Activated T-helper 1 cell treated with Interleukin-2 at 50 U/mL for 16 hours (primary cell): ENCODE measurements at places on chromosomes 3 and 15.

GRCh38 chr3:56917361-56918110, 115.8 kb upstream of the ARHGEF3 start:
- no peak for DNase-seq

DNA sequence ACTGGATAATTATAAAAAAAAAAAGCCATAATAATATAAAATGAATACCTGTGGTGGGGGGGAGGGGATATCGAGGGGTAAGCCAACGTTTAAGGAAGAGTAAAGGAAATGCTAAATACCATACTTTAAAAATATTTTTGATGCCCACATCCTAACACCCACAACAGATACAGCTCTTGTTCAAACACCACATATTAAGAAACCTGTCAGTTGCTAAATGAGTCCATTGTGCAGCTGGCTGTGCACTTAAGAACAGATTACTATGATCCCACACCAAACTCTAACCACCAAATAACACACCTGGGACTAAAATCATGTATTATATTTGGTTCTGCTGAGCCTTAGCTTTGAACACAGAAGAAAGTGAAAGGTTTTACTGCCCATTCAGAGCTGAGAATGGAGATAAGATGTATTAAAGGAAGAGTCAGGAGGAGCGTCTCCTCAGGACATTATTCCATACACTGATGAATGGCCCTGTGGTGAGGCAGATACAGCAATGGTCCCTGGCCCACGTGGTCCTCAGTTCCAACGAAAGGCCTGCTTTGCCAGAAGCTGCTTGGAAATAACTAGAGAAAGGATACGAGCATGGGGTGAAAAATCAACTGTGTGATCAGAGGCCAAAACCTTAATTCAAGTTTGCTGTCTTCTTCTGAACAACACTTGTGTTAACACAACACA, 515.4 kb downstream of the FOXP1 start:
- DNase-seq = no peak

DNA sequence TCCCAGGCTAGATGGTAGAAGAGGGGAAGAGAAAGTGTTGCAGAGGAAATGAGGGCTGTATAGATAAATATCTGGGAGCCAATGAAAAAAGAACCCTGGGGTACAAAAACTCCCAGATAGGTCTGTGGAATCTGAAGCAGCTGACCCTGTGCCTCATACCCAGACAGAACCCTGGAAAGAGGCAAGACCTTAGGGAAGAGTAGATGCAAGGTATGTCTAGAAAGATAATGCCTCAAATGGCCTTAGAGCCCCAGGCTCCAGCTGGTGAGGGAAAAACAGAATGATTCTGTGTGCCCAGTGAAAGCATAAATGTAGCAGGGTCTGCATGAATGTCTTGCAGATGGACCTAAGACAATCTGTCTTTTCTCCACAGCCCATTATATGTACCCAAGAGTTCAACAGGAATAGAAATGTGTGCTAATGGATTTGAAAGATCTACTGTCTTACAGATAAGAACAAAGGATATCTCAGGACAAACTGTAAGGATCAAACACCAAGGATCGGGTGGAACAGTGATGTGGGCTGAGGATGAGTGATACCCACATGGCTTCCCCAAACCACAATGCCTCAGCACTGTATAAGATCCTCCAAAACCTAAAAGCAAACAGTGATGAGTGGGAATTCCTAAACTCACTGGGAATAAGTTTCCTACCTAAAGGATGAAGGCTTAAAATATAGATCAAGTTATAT, 58.8 kb downstream of the NCEH1 start:
- no peak for DNase-seq

GRCh38 chr3:177960014-177960413, 576.2 kb upstream of the KCNMB2 start:
- DNase-seq = no peak

GRCh38 chr3:151591441-151591840, 130.6 kb upstream of the IGSF10 start:
- no peak for DNase-seq

DNA sequence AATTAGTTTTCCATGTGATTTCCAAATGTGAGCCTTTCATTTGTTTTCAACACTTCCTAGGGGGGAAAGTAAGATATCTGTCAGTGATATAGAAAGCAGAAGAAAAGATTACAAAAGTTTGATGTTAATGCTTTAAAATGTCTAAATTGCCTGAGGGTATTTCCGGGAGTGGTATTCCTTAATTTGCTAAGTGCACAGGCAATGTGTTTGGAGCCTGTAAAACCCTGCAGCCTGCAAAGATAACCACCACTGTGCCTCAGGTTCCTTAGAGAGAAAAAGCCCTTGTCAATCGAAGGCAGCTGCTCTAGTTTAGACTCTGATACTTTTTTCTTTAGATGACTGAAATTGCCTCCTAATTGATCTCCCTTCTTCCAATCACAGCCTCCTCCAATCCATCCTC, 154.9 kb downstream of the SSR3 start:
- DNase-seq = no peak

- no peak for DNase-seq
Measured at GRCh38 chr3:123660900-123661299, 76.0 kb upstream of the HACD2 start.

DNA sequence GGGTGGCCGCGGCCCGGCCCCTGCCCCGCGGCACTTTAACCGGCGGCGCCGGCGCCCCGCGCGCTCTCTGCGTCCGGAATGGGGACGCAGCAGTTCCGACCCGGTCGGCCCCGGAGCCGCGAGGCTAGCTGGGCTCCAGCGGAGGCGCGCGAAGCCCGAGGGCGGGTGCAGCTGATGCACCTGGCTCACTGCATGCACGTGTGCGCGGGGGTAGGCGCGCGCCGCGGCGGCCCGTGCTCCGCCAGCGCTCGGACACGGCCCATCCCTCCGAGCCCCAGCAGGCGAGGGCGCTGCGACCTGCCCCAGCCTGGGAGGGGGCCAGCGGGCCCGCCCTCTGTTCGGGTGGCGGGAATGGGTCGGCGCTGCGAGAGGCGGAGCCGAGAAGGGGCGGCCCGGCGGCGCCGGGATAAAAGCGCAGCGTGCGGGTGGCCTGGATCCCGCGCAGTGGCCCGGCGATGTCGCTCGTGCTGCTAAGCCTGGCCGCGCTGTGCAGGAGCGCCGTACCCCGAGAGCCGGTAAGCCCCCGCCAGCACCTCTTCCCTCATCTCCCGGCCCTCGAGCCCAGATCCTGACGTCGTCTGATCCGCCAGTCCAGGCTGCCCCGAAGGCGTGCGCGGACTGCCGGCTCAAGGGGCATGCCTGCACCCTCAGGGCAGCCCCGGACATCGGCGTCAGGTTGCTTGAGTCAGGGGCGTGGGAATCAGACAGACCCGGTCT, at the start of the genes CHDH and IL17RB:
TSS of gene CHDH (minus strand) at position 286 of the 717 bp plus-strand sequence. CDS start 22,411 bp downstream, outside the sequence.
TSS of gene IL17RB (plus strand) at position 435 of the 717 bp plus-strand sequence. CDS start at position 456, 21 bp downstream.
- no peak for DNase-seq

- no peak for DNase-seq
Measured at GRCh38 chr3:190130037-190130436, 9.3 kb upstream of the P3H2 start.

DNA sequence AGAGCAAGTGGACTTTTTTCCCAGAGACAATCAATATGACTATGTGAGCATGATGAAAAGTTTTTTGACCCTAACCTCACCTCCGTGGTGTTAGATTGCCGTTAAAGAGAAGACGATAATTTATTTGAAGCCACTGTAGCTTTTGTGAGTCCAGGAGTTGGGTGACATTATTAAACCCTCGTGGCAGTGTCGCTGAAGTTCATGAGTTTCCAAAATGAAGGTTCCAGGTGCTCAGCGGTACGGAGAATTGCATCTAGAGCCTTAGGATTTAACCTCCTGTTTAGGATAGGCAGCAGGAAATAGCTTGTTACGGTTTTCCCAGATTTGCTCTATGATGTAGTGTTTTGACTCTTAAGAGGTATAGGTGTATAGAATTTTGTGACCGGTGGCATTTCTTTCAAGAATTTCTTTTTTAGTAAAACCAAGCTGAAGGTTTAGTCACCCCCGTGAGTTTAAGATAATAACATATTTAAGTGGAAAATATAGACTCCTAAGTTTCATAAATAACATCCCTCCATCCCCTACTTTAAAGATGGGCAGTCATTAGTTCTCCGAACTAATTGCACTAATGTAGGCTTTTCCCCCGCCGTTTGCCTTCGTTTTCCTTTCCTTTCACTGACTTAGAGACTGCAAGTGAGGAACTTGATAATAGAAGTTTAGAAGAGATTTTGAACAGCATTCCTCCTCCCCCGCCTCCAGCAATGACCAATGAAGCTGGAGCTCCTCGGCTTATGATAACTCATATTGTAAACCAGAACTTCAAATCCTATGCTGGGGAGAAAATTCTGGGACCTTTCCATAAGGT, 2.0 kb downstream of the SMC4 start:
- DNase-seq = no peak
